ENCODE measurements at places on chromosomes 13 and 19.

DNA sequence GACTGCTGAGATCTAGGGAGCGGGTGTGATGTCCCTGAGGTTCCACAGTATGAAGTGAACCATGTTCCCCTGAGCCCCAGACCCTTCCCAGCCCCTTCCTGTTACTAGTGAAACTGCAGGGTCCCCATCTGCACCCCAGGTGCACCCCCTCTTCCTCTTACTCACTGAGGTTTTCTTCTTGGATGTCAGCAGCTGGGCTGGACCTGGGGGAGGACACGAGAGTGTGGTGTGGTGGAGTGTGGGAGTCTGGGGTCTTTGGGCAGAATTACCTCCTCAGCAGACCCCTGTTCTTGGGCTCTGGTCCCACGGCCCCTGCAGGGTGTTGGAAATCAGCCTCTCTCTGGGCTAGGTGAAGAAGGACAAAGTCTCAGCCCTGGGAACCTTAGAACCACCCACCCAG lies 3.3 kb upstream of the LILRA6 start:
- no peak for DNase-seq

DNA sequence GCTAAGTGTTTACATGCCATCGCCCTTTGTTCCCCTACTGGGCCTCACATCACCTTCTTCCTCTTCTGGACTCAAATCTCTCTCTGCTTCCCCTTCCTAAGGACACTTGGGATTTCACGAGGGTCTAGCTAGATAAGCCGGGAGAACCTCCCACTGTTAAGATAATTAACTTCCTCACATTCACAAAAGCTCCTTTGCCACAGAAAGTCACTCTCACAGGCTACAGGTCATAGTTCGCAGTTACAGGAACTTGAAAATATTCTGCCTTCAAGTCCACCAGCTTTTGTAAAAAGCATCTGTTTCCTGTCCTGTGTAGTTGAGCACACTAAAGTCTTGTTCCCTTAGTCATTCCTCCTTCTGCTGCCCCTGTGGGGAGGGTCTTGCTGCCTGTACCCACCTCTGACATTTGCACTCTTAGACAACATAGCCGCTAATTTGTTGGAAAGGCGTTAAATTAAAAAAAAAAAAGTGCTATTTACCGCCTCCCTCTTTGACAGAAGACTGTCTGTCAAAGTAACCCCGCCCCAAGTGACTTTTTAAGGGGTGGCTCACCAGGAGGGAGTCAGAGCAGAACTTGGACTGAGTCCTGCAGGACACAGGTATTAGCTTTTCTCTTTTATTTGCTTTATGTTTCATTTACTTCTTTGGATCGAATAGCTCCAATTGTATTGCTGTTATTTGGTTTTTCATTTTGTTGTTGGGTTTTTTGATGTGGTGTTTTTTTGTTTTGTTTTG lies 26.8 kb upstream of the CEACAM21 start:
- no peak for DNase-seq

DNA sequence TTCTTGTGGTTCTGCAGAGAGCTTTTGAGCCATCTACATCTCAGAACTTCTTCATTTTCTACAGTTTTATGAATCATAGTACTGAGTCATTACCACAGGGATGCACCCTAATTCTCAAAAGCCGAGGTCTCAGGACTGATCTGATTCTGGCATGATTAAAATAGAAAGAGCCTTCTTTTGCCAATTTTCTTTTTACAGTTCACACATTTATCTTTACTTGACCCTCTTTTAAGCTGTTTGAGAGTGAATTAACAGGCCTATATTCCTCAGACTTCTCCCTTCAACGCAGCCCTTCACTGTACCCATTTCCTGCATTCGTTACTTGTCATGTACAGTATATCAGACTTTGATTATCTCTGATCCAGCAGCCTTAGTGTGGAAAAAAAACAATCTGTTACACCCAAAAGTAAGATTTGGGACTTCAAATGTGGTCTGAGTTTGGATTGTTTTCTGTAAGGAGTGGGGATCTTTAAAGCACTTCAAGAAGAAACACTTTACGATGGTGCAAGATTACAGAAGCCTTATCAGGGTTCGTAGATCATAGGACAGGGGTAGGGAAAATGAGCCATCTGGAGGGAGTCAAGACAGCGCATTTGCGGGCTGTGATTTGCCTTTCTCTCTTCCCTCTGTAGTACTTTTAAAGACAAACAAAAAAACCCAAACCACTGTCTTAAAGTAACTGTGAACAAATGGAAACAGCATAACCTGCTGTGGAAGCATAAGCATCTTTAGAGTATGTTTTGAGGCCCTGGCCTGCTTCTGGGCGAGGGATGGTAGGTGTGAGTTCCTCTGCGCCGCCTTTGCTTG lies 15.3 kb upstream of the GPR183 start:
- DNase-seq: no peak

GRCh38 chr13:52428295-52428694 lies 22.1 kb downstream of the VPS36 start:
- DNase-seq: no peak

GRCh38 chr13:48449656-48450055 lies 36.7 kb upstream of the LPAR6 start:
- DNase-seq: no peak

GRCh38 chr19:32176591-32176990 lies 168.8 kb upstream of the ZNF507 start:
- no peak for DNase-seq

DNA sequence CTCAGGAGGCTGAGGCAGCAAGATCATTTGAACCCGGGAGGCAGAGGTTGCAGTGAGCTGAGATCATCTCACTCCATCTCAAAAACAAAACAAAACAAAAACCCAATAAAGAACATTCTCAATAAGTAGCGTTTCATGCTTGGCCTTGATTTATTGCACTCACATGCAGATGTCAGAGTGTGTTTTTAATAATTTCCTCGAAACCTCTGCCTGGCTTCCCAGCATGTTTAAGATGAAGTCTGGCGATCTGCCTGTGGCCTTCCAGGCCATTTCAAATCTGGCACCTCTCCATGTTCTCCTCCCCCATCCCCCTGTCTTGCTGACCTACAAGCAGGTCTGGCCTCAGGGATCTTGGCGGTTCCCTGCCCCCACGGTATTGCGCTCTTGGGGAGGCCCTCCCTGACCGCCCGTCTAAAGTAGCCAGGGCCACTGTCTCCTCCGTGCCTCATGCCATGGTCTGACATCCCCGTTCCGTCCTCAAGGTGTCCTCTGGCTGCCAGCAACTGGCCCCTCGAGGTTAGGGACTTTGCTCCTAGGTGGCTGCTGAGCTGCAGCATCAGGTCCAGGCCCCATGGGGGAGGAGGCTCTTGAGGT lies 1.6 kb downstream of the WDR88 start:
- DNase-seq: no peak

All from anterior cingulate cortex (tissue), 58 donors.